ENCODE measurements at places on chromosomes 3 and 15.

DNA sequence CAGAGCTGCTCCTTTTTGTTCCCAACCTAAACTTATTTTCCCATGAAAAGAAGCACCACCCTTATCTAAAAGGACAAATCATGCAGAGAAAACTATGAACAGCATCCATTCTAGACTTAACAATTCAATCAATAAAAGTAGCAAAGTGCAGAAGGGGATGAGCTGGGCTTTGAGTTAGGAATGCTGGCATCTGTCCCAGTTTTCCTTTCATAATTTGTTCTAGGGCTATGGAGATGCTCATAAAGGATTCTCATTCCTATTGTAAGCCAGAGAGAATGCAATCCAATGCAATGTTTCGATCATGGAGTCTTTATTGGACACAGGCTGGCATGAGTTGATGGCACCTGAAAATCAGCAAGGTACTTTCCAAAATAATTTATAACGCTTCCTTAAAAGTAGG is 330.6 kb downstream of the VPS13C start:
- no peak for DNase-seq

GRCh38 chr3:112429960-112430359 is 69.3 kb downstream of the BTLA start:
- no peak for DNase-seq

DNA sequence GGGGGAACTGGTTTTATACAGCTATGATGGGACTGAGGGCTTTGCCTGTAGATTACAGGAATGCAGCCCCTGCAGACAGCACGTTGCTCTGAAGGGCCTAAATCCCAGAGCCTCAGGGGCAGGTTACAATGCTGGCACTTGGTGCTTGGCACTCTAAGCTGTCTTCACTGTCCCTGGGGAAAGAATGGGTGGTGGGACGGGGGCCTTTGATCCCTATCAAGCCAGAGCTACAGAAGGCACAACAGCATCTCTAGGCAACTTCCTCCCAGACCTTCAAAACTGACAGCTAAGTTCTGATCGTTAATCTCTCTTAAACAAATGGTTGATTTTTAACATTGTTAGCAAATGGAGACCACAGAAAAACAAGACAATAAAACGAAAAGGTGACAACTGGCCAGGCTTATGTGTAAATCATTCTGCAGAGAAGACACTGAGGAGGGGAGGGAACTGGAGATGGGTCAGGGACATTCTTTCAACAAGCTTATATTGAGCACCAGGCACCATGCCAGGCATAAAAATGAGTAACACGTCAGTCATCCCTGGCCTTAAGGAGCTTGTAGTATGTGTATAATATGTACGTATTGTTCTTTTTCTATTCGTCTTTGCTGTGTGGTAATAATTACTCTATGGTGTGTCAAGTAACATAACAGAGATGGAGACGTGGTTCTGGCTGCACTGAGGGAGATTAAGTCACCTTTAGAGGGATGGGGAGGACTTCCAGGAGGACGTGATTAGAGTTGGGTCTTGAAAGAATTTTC is 49.1 kb downstream of the CA12 start:
- DNase-seq: no peak

DNA sequence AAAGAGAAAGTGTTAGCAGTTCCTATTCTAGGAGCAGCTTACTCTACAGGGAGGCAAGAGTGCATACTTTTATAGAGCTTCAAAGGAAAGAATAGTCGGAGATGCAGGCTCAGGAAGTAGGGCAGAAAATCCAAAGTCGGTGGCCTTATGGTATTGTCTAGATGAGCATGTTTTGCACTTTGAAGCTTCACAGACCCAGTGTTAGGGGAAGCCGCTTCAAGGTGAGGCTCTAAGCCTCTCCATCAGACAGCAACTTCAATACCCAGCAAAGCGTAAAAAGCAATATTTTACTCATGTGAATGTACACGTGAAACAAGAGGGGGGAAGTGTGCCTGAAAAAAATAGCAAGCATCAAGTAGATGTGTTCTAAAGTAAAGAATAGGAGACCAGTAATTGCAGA is 125.6 kb upstream of the RASGRP1 start:
- no peak for DNase-seq

DNA sequence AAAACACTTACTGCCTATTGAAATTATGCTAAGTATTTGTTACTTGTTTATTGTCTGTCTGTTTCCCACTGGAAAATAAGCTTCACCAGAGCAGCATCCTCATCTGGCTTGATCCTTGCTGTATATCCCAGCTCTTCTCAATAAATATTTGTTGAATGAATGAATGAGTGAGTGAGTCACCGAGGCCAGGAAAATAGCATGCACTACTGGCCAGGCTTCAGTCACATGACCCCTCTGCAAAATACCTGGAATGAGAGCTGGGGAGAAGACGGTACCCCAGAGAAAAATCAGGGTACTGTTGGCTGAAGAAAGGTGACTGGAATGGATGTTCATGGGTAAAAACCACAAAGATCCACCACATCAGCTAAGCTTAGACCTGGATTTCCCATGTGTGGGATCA is 331.9 kb downstream of the SHQ1 start:
- no peak for DNase-seq

GRCh38 chr15:29670998-29671981 is 151.0 kb downstream of the TJP1 start:
- peak; percentile 51 for DNase-seq

DNA sequence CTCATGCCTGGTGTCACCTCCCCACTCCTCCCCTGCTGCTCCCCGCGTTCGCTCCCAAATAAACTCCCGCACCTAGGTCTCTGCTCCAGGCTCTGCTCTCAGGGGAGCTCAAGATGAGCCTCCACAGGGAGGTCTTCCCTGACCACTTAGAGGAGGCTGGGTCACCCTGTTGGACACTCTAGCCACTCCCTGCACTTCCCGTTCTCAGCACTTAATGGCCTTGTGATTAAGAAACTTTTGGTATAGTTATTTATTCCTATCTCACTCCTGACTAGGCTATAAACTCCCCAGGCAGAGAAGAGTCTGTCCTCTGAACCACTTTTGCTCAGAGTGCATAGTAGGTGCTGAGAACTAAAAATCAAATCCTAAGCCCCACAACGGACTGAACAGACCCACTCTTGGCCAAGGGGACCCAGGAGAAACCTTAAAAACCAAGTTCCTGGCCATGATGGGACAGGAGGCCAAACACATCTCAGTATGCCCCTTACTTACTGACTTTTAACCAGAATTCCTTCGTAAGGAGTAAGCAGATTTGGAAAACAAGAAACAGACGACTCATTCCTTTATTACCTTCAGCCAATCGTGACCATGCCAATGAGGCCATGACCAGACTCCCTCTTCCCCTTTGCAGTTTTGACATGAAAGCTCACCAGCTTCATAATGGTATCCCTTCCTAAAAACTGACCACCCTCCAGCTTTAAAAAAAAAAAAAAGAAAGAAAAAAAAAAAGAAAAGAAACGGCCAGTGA is 69.0 kb upstream of the HRH1 start:
- no peak for DNase-seq

DNA sequence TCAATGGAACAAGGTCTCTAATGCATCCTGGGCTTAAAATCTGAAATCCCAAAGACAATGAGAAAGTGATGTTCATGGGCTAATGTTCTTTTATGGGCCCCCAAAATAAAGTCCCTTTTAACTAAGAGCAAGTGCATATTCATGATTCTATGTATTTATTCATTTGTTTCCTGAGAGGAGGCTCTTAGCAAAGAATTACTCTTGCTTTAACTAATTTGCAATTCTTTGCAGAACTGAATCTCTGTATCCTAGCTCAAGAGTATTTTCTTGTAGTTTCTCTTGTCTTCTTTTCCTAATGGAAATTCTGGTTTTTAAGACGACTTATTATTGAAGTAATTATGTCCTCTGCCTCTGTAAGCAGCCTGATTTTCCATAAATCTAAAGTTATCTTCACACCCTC is 202.2 kb upstream of the TP63 start:
- no peak for DNase-seq

- no peak for DNase-seq
Observed at GRCh38 chr15:37898362-37898761, 36.1 kb upstream of the TMCO5A start.

- no peak for DNase-seq
Observed at GRCh38 chr3:126731044-126731443, 27.0 kb downstream of the CHCHD6 start.

GRCh38 chr3:120192159-120192558 is 92.9 kb downstream of the GPR156 start:
- DNase-seq: no peak

DNA sequence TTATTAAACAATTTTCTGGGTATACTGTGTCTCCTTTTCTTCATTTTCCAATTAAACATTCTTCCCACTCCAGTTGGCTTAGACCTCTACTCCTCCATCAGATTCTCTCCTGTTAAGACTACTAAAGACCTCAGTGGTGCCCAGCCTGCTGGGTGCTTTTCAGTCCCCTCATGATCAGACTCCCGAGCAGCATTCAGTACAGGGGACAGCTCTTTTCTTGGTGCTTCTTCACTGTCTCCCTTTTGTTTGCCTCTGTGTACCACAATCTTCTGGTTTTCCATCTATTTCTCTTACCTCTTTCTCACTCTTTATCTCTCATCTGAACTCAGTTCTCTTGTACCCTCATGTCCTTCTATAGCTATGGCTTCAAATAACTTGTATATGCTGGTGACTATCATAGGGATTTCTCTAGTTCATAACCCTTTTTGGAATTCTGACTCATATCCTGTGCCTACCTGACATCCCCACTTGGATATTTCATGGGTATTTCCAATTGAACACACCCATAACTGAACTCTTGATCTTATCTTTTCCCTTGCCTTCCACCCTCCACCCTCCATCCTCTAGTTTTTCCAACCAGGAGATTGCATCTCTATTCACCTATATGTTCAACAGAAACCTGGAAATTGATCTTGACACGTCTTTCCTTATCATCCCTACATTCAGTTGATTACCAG is 55.6 kb upstream of the ABHD10 start:
- no peak for DNase-seq

- no peak for DNase-seq
Observed at GRCh38 chr15:34436956-34437442, 609 bp downstream of the GOLGA8A start.

DNA sequence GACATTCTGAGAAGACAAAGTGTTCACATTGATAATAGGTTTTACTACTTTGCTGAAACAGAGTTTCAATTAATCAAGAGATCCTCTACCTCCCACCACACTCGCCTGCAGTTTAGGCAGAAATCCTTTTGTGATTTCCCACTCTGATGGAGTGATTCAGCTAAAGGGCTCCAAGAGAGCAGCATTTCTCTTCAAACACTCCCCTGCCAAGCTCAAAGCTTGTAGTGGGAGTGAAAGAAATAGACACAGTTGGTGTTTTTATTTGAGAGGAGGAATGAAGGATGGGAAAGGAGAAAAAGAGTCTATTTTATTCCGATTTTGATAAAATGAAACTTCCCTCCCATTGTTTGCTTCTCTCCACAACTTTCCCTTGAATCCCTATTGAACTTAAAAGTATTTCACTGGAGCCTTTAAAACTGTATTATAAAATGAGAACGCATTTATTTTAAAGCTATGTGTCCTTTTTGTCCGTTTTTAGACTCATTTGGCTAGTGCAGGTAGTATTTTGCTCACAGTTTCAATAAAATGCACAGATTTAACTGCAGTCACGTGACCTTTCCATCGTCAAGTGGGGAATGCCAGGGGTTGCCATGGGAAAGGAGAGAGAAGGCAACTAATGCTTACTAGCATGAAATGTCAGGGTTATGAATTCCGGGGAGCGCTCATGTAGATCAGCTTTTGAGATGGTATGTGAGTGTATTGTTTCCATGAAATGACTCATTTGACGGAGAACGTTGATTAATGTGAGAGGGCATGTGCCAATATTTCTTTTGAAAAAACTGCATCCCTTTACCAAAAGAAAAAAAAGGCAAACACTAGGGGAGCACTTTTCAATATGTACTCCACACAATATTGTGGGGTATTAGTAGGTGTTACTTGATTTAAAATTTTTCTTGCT is 7.7 kb upstream of the OSBPL11 start:
- DNase-seq: peak; percentile 58

GRCh38 chr15:73317651-73318462 is 50.9 kb downstream of the HCN4 start:
- DNase-seq: no peak

DNA sequence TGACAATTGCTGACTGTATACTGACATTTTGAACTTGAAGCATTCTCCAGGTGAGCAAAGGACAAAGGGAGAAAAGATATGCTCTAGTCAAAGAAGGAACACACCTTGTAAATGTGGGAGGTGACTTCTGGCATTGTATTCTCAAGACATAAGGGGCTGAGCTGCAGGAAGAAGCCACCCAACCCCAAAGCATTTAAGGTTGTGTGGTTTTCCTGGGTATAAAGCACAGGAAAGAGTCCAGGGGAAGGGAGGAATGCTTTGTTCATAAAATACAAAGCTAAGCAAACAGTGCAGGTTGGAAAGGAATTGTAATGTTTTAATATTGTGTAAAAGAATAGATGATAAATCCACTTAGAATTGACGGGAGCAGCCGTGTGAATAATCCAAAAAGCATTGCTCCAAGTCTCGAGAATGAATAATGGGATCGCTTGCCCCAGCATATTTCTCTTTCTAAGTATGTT is 102.4 kb upstream of the LRIG1 start:
- DNase-seq: no peak

DNA sequence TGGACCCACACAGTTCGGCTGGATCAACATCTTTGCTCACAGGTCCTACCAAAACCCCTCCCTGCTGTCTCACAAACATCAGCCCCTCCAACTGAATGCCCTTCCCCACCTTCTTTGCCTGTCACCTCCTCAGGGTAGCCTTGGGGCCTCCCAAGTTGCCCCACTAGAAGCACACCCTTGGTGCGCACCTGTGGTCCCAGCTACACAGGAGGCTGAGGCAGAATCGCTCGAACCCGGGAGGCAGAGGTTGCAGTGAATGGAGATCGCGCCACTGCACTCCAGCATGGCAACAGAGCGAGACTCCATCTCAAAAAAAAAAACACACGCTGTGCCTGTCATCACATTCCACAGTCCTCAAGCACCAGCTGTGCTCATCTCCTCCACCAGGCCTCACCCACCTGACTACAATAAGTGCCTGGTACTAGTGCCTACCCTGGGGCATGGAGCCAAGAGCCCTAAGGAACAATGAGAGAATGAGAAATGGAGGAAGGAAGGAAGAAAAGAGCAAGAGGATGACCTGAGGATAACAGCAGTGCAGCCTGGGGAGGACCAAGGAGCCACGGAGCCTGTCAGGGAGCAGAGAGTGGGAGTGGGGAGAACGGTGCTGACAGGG is 26.0 kb downstream of the RPN1 start:
- DNase-seq: no peak

GRCh38 chr15:40368719-40369473 is 10.9 kb downstream of the DISP2 start:
- DNase-seq: no peak

DNA sequence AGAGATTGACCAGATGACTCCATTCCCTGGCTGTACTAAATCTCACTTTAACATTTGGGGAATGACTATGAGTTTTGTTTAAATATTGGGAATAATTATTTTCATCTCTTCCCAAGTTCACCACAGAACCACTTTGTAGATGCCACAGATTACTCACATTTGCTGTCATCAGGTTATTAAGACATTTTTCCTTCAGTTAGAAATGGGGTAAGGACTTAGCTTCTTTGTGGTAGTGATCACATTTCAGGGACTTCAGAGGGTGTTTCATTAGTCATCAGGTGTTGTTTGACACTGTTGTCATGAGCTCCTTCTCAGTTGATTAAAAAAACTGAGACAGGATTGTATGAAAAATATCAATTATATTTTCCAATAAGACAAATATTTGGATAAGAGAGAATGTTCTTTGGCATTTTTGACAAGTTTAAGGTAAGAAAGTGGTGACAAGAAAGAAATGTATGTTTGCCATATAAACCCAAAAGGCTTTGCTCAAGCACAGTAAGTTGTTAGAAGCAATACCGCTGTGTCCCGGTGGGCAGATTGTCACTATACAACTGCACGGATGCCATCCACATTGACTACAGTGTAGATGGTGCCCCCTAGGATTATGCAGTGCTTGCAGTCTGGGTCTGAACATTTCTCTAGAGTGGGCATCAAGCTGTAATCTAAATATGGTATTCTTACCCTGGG is 22.3 kb downstream of the FBXL2 start:
- DNase-seq: no peak

All from left renal pelvis (tissue), 4 donors.